Activated CD8-positive, alpha-beta T cell treated with anti-CD3 and anti-CD28 coated beads for 36 hours (primary cell): ENCODE measurements at places on chromosomes 6 and 20. TPM values are rescaled to one million over a fixed set of nuclear protein-coding genes. Genes with fewer than 3 reads are reported as not detected.

The TFAP2D gene
- total RNA-seq = not detected

The EDN3 gene
- not detected for total RNA-seq

The SLC22A2 gene
- not detected for total RNA-seq

The STK38 gene
- 23.4 TPM for total RNA-seq

The STX11 gene
- total RNA-seq = 19.4 TPM

The COX4I2 gene
- not detected for total RNA-seq

The HTR1E gene
- total RNA-seq = not detected

The VTA1 gene
- 53.8 TPM for total RNA-seq

The UTRN gene
- 58.5 TPM for total RNA-seq

The GMPR gene
- 0.31 TPM for total RNA-seq

The ISM1 gene
- total RNA-seq = 1.4 TPM

The PPT2 gene
- 14.4 TPM for total RNA-seq

The MEI4 gene
- total RNA-seq = not detected

The CAP2 gene
- total RNA-seq = not detected

The ITPR3 gene
- total RNA-seq = 36.6 TPM

The SNAP91 gene
- total RNA-seq = not detected

The ADGRF5 gene
- total RNA-seq = not detected

The MAP3K4 gene
- total RNA-seq = 48.7 TPM

The ASIP gene
- total RNA-seq = not detected

The ACTL10 gene
- 2.4 TPM for total RNA-seq

The KCNK5 gene
- 25.9 TPM for total RNA-seq

The FYN gene
- 384 TPM for total RNA-seq

The OXT gene
- not detected for total RNA-seq

The NKX2-2 gene
- total RNA-seq = not detected

The TMEM30A gene
- 39.7 TPM for total RNA-seq

The CALHM6 gene
- 10.9 TPM for total RNA-seq

The HDGFL1 gene
- not detected for total RNA-seq

The MYO6 gene
- 1.4 TPM for total RNA-seq

The ENPP5 gene
- 0.40 TPM for total RNA-seq

The OR14J1 gene
- not detected for total RNA-seq

The COL21A1 gene
- not detected for total RNA-seq

The OOEP gene
- not detected for total RNA-seq

The CST7 gene
- 49.3 TPM for total RNA-seq

The KCNQ5 gene
- 14.6 TPM for total RNA-seq

The CTCFL gene
- total RNA-seq = not detected

The IP6K3 gene
- total RNA-seq = not detected

The TRIM40 gene
- total RNA-seq = not detected

The NEU1 gene
- total RNA-seq = 8.7 TPM

The PAQR8 gene
- 13.7 TPM for total RNA-seq

The ATP5F1E gene
- 68.8 TPM for total RNA-seq

The OPN5 gene
- not detected for total RNA-seq

The RBCK1 gene
- 122 TPM for total RNA-seq

The FIG4 gene
- 13.1 TPM for total RNA-seq

The ABHD16B gene
- total RNA-seq = not detected

The SLC26A8 gene
- total RNA-seq = not detected

The IPCEF1 gene
- total RNA-seq = 24.3 TPM

The DLL1 gene
- 1.9 TPM for total RNA-seq

The SOX4 gene
- total RNA-seq = 1.6 TPM

The ANGPT4 gene
- not detected for total RNA-seq

The GLP1R gene
- total RNA-seq = 1.1 TPM

The LTA gene
- 713 TPM for total RNA-seq

The PROKR2 gene
- total RNA-seq = not detected

The CRNKL1 gene
- total RNA-seq = 21.1 TPM

The CCN6 gene
- not detected for total RNA-seq

The OR2J3 gene
- not detected for total RNA-seq

The MMP24 gene
- not detected for total RNA-seq

The NRSN1 gene
- not detected for total RNA-seq

The BPIFB1 gene
- not detected for total RNA-seq

The CNBD2 gene
- 6.1 TPM for total RNA-seq
